ENCODE measurements at places on chromosomes 3 and 15. TPM values are rescaled to one million over a fixed set of nuclear protein-coding genes. Genes with fewer than 3 reads are reported as not detected.

DNA sequence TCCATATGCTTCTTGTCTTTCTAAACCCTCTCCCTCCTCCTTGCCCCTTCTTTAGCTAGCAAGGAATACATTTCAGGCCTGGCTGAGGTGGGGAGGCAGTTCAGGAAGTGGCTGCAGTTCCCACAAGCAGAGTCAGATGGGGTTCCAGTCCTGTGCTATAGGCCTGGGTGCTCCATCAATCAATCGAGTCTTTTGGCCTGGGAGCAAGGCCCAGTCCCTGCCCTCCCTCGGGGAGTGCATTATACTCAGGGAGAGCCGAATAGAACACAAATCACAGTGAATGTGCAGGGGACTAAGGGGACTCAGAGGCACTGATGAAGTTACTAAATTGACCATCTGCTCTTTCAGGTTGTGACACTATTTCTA is 58.0 kb upstream of the HERC1 start:
- H3K27ac ChIP-seq: peak overlapping the region; percentile 79
- no peak overlapping the region for H3K4me3 ChIP-seq

- peaks cover 23% of the 10 kb centered on the region for H3K4me1 ChIP-seq
- H3K27ac ChIP-seq: no peak overlapping the region
- H3K27me3 ChIP-seq: no peaks in the 10 kb centered on the region
- no peaks in the 10 kb centered on the region for H3K36me3 ChIP-seq
Measured at GRCh38 chr3:39220407-39221140, 28.2 kb upstream of the XIRP1 start.

- no peaks in the 10 kb centered on the region for H3K4me1 ChIP-seq
- no peak overlapping the region for H3K27ac ChIP-seq
- H3K36me3 ChIP-seq: no peaks in the 10 kb centered on the region
- DNase-seq: no peak
- H3K4me3 ChIP-seq: no peak overlapping the region
Measured at GRCh38 chr15:82849556-82850512, 40.4 kb downstream of the WHAMM start.

GRCh38 chr15:29003191-29003839 is 117.5 kb downstream of the APBA2 start:
- H3K36me3 ChIP-seq: no peaks in the 10 kb centered on the region
- no peak overlapping the region for H3K27ac ChIP-seq
- no peaks in the 10 kb centered on the region for H3K4me1 ChIP-seq
- no peak overlapping the region for H3K4me3 ChIP-seq

DNA sequence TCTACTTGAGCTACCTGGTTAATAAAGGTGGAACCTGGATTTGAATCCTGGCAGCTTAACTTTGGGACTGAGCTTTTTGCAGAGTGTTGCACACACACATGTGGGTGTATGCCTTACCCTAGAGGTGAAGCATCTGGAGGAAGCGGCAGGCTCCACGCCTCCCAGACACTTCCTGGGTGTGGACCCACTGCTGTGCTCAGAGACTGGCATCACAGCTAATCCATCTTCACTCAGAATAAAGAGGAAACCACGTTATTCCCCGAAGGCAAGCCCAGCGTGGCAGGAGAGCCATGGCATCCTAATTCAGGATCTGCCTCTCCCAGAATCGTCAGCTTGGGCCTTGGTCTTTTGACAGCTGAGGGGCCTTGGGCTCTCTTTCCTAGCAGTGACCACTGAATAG is 25.5 kb downstream of the CCDC13 start:
- no peak overlapping the region for H3K27ac ChIP-seq
- no peak for DNase-seq
- no peak overlapping the region for H3K4me3 ChIP-seq
- H3K4me1 ChIP-seq: no peaks in the 10 kb centered on the region

DNA sequence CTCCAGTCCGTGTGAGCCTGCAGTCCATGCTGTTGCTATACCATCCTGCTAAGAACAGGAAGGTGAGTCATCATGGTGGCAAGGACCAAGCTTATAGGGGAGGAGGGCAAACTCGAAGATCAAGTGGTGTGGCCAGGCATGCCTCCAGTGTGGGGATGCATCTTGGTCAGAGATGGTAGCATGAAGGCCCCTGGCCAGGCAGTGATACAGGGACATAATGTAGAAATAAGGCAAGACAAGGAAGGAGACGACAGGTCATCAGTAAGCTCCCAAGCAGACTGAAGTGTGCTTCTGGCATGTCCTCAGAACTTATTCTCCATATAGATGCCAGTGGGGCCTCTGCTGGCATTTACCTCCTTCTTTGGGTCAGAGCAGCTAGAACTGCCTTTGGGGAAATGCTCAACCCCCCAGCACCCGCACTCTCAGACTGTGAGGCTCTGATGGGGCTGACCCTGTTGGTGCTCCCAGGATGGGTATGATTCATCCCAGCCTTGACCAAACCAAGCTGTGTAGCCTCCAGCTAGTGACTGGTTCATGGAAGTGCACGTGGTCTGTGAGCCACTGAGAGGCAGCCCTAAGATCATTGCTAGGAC is 52.5 kb upstream of the ATP2B2 start:
- H3K4me3 ChIP-seq: no peak overlapping the region
- no peak overlapping the region for H3K27ac ChIP-seq
- no peak for DNase-seq
- H3K27me3 ChIP-seq: no peaks in the 10 kb centered on the region
- H3K4me1 ChIP-seq: peaks cover 5% of the 10 kb centered on the region

GRCh38 chr3:16400106-16400931 is 113.2 kb downstream of the RFTN1 start:
- H3K36me3 ChIP-seq: peaks cover 22% of the 10 kb centered on the region
- H3K27me3 ChIP-seq: no peaks in the 10 kb centered on the region
- H3K4me1 ChIP-seq: peaks cover 13% of the 10 kb centered on the region
- H3K4me3 ChIP-seq: no peak overlapping the region

GRCh38 chr3:151906751-151907150 is 33.3 kb downstream of the SUCNR1 start:
- H3K4me1 ChIP-seq: no peaks in the 10 kb centered on the region
- no peak overlapping the region for H3K4me3 ChIP-seq
- no peak for DNase-seq
- H3K36me3 ChIP-seq: no peaks in the 10 kb centered on the region

DNA sequence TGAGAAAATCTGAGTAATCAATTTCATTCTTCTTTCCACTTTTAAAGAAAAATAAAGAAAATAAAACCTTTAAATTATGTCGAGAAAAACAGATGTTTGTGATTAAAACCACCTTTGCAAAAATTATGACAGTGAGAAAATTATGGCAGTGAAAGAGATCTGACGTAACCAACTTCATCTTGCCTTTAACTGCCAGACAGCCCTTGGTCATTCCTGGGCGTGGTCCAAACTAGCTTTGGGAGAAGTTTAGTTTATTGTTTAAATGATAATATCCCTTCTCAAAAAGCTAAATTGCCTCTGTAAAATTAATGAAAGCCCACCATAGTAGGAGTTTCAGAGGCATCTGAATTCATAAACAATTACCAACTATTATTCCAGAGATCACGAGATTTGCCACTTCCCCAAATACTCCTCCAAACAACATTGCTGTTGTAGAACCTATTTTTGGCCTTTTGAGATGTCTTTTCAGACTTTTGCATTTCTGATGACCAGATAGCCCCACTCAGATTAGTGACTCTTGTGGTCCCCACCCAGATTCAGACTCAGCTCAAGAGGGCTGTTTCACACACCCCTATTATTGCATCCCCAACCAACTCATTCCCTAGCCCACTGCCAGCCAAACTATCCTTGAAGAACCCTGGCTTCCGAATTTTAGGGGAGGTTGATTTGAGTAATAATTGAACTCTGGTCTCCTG is 664.4 kb upstream of the CBLB start:
- DNase-seq: no peak
- H3K36me3 ChIP-seq: no peaks in the 10 kb centered on the region
- H3K4me3 ChIP-seq: no peak overlapping the region
- no peak overlapping the region for H3K27ac ChIP-seq

- H3K27me3 ChIP-seq: no peaks in the 10 kb centered on the region
- no peak overlapping the region for H3K27ac ChIP-seq
- no peak for DNase-seq
- H3K4me3 ChIP-seq: no peak overlapping the region
Measured at GRCh38 chr15:74620636-74621545, 5.3 kb downstream of the CLK3 start.

DNA sequence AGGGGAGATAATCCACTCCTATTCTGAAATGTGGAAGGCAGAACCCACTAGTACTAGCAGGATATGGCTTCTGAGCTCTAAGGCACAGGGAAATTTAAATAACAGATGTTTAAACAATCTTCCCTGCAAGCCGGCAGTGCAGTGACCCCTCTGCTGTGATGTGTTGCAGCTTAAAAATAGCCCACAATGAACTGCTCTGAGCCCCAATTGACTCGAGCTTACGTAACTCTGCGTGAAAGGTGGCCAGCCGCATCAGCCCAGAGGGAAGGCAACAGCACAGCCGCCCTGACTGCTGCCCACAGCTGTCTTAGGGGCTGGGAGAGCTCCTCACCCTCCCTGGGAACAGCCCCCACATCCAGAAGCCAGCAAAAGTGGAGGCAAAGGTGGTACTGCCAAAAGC is 12.5 kb upstream of the CAMKV start:
- no peak overlapping the region for H3K27ac ChIP-seq
- H3K4me3 ChIP-seq: no peak overlapping the region
- no peak for DNase-seq
- H3K27me3 ChIP-seq: no peaks in the 10 kb centered on the region
- no peaks in the 10 kb centered on the region for H3K4me1 ChIP-seq

DNA sequence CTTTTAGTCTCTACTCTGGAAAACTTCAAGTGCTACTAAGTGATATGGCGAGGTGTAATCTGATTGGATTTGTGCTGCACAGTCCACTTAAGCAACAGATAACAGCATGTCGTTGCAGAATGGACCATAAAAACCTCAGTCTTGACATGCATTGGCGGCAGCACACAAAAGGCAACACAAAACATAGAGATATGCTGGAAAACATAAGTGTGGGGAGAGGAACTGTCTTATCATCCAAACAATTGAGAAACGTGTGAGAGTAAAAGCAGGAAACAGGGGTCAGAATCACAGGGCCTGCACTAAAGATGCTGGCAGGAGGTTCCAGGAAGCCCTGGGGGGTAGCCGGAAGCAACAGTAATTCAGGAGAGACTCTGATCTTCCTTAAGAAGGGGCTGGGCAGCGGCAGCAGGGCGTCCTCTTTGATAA is 82.1 kb downstream of the CGNL1 start:
- no peak for DNase-seq
- H3K4me3 ChIP-seq: no peak overlapping the region
- H3K36me3 ChIP-seq: no peaks in the 10 kb centered on the region
- H3K4me1 ChIP-seq: no peaks in the 10 kb centered on the region
- H3K27me3 ChIP-seq: no peaks in the 10 kb centered on the region
- H3K27ac ChIP-seq: no peak overlapping the region

DNA sequence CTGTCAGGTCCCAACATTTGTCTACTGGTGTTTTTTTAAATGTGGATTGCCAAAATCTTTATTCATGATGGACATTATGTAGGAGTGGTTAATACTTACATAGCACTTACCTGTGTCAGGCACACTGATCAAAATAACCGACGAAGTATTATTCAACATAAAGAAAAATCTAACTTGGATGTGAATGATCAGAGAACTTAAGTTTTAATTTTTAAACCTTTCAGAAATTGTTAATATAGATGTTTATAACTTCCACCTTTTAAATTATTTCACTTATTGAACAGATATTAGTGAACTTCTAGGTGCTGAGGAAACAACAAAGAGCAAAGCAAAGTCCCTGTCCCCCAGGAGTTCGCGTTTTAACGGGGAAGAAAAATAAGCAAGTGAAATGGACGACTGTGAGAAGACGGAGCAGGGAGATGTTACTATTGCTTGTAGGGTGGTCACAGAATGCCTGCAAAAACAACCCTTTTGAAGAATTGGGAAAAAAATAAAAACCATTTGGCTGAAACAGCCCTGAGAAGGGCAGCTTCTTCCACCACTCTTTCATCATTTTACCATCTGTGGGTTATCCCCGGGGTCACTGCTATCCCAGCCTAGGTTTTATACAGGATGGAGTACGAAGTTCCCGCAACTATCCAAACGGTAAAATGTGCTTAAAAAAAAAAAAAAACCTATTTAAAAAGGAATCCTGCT is 915 bp upstream of the APH1B start:
- no peaks in the 10 kb centered on the region for H3K36me3 ChIP-seq
- peak overlapping the region; percentile 62 for H3K27ac ChIP-seq
- DNase-seq: no peak
- H3K4me1 ChIP-seq: peaks cover 4% of the 10 kb centered on the region
- H3K27me3 ChIP-seq: no peaks in the 10 kb centered on the region
- peak overlapping the region; percentile 67 for H3K4me3 ChIP-seq

GRCh38 chr15:66172324-66172980 is 81.1 kb downstream of the MEGF11 start:
- no peaks in the 10 kb centered on the region for H3K36me3 ChIP-seq
- DNase-seq: no peak
- peaks cover 8% of the 10 kb centered on the region for H3K4me1 ChIP-seq
- H3K4me3 ChIP-seq: no peak overlapping the region

DNA sequence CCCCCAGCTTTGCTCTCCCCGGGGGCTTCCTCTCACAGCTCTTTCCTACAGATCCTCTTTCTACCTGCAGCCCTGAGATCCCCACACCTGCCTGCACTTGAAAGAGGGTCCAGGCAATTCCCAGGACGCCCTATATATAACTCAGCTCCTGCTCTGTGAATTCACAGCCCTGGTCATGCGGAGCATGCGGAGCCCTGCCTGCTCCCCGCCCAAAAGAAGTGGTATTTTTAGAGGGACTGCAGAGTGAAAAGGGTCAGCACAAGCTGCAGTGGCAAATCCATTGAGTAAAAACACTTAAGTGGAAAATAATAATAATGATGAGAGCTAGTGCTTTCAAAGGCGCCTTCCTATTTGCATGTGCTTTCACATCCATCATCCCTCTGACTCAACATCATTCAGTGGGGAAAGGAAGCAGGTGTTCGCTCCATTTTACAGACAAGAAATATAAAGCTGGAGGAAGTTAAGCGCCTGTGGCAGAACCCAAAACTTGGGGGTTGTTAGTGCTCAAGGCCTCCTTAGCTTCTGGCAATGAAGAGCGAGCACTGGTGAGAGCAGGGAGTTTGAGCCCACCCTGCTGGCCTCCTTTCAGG is 76.3 kb upstream of the LIPC start:
- no peaks in the 10 kb centered on the region for H3K36me3 ChIP-seq
- no peaks in the 10 kb centered on the region for H3K27me3 ChIP-seq
- no peak for DNase-seq
- H3K4me1 ChIP-seq: peaks cover 28% of the 10 kb centered on the region
- H3K27ac ChIP-seq: no peak overlapping the region

DNA sequence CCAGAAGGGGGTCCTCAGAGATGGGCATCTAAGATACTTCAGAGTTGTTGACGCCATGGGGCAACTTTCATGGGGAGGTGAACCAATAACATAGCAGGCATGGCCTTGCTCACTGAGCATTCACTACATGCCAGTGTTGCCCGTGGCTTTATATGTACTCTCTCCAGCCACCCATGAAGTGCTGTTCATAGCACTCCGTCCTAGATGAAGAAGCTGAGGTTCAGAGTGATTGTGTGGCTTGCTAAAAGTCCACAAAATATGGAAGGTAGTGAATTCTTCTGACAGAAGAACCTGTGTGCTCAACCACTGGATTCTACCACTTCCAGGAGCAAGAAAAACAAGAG is 9.8 kb upstream of the SEMA4B start:
- peak overlapping the region; percentile 65 for H3K27ac ChIP-seq
- H3K4me1 ChIP-seq: peaks cover 41% of the 10 kb centered on the region
- peak overlapping the region; percentile 12 for H3K4me3 ChIP-seq
- H3K36me3 ChIP-seq: 0 out of 2 replicates have a peak, but pooled peaks cover 2% of the 10 kb centered on the region
- no peaks in the 10 kb centered on the region for H3K27me3 ChIP-seq
- DNase-seq: no peak

The C2CD4A gene
- total RNA-seq: not detected

The LRRC31 gene
- total RNA-seq: not detected

The ACTC1 gene
- total RNA-seq: not detected

The KLHL40 gene
- total RNA-seq: not detected

The SENP8 gene
- total RNA-seq: 2.4 TPM

The PARP14 gene
- 95.5 TPM for total RNA-seq

The GP9 gene
- not detected for total RNA-seq

All from GM12878 (cell line).